Stimulated activated CD4-positive, alpha-beta T cell treated with anti-CD3 and anti-CD28 coated beads, Interleukin-2, amount 100 ng/mL, for 24 hours (primary cell): ENCODE measurements at places on chromosomes 4 and X.

GRCh38 chr4:47643845-47644244 is 158.8 kb downstream of the ATP10D start:
- no peak for DNase-seq

DNA sequence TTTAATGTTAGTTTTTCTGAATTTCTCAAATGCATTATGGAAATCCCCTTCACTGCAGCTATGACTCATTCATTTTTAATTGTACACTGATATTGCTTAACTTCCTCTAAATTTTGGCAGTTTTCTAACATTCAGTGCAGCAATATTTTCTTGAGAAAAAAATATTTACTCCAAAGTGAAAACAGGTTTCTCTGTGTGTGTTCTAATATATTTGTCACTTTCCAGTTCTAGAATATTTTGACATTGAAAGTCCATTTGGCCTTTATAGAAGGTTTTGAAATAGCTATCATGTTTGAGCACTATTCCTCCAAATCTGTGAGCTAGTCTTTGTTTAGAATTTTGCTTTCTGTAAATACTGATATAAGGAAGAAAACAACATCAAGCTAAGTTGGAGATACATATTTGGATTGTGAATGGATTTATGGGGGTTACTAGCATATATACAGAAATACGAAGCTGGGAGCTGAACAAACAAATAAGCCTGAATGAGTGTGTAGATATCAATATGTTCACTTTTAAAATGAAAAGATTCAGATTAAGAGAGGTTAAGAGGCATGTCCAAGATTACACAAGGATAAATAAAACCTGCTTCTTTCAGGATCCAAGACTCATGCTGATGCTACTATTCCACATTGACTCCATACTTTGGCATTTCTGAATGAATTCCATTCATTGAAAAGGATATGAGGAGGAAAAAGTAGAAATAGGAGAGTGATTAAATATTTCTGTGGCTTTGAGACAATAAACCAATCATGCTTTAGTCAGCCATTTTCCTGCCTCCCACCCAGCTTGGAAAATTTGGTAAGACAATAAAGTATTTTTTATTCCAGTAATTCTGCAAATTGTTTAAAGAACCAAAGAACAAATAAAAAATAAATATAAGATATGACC is 57.3 kb upstream of the SLIT2 start:
- DNase-seq, result no peak

DNA sequence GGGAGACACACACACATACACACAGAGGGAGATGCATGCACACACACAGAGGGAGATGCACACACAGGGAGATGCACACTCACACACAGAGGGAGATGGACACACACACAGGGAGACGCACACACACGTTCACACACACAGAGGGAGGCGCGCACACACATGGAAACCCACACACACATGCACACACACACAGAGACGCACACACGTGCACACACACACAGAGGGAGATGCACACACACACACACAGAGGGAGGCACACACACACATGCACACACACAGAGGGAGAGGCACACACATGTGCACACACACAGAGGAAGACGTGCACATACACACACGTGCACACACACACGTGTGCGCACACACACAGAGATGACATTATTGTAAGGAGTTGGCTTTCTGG is 79.1 kb downstream of the HMX1 start:
- no peak for DNase-seq

- no peak for DNase-seq
Observed at GRCh38 chr4:183304067-183304466, 16.0 kb downstream of the CLDN22 start.

GRCh38 chr4:38976308-38976707 is 55.9 kb downstream of the TMEM156 start:
- DNase-seq, result no peak

GRCh38 chr4:77797239-77797638 is 21.9 kb downstream of the CNOT6L start:
- DNase-seq, result no peak

GRCh38 chr4:61953386-61953785 is 753.3 kb downstream of the ADGRL3 start:
- no peak for DNase-seq

GRCh38 chr4:71240094-71240493 is 98.7 kb upstream of the SLC4A4 start:
- DNase-seq, result no peak

DNA sequence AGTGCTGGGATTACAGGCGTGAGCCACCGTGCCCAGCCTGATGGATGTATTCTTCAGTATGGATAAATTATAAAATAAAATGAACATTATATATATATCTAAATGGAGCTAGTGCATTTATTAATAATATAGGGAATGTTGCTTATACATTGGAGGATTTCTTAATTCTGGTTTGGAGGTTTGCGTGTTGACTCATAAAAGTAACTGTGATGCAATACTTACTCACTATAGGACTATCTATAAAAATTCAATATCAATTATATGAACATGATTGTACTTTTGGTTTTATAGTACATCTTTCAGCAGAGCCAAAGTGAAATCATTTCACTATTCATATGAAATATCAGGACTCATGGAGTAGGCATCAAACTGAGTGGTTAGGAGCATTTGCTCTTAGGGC is 3.2 kb upstream of the AREG start:
- no peak for DNase-seq

DNA sequence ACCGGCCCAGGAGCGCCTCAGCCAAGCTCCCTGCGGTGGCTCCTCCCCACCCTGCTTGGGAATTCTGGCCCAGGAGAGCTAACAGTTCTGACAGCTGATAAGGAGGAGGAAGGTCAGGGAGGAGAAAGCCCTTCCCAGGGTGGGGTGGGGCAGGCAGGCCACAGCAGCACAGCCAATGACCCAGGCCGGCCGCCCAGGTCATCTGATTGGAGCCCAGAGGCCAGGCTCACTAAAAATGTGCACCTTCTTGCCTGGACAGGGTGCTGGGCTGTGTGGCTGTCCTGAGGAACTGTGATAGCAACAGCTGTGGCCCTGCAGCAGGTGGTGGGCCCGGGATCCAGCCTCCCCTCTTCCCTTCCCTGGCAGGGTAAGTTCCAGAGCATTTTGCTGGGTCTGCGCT is 17.2 kb upstream of the SH3TC1 start:
- no peak for DNase-seq

DNA sequence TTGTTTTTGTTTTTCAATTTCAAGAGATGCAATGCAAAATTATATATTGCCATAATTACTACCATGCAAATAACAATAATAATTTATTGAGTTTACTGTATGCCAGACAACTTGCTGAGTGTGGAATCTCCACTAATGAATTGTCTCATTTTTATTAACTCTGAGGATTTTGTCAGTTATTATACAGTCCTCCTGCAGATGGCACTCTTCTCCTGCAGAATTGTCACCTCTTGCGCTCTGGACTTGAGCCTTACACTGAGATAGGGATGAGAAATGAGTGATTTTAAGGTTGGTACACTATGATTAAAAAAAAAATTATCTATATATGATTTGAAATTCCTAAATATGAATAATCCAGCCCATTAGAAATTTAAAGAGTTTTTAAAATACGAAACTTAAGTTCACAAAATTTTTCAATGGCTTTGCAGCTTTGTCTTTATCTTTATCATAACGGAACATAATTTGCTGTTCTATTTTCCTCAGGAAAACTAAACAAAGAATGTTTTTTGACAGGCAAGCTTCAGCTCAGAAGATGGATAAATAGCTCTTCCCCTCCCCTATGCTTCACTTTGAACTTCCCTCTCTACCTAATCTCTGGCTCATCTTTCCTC is 12.7 kb upstream of the PAQR3 start:
- no peak for DNase-seq

DNA sequence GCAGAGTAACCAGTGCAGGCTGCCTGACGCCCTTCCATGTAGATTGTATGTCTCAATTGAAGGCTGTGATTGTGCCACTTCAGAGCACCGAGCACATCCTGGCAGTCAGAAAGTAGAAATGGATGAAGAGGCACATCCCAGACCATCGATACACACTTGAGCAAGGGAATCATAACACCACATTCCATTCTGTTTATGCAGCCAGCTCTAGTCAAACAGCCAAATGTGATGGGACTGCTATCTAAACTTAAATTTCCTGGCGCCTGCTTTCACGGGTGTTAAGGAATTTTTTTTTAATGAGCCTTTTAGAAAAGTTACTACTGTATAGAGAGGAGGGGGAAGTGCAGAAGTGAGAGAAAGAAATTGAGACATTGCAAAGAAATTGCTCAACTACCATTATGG is 84.4 kb downstream of the PPARGC1A start:
- no peak for DNase-seq

GRCh38 chr4:81564025-81564424 is 92.3 kb upstream of the RASGEF1B start:
- DNase-seq, result no peak

DNA sequence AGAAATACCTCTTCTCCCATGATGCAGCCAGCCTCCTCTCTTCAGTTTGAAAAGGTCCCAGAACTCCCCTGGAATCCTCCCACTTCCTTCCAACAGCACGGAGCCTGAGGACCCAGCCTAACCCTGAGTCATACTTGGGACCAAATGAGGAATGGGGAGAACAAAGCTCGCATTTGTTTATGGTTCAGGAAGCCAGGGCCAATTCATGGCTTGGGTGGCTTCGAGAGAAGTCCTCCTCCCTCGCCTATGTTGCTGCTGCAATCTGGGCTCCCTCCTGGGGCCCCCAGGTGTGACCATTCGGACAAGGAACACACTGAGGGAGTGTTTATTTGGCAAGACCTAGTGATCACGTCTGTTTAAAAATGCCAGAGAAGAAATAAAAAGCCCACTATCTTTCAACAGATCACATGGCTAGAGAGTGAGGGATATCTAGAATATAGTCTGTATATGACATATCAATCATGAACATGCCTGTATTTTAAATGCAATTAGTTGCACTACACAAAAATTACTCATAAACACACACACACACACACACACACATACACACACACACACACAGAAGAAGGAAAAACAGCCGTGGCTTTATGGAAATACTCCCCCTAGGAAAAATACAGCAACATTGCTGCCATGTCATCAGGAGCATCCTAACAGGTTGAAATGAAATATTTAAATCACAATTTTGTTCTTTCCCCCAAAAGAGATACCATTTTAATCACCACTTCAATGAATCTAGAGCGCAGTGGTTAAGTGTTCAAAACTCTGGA is 155.7 kb upstream of the MAP3K15 start:
- DNase-seq, result no peak

GRCh38 chr4:24778464-24779225 is 16.7 kb upstream of the SOD3 start:
- DNase-seq, result no peak

GRCh38 chr4:185040523-185040922 is 22.2 kb downstream of the HELT start:
- DNase-seq, result no peak

GRCh38 chr4:81452452-81453006 is 19.2 kb downstream of the RASGEF1B start:
- no peak for DNase-seq

DNA sequence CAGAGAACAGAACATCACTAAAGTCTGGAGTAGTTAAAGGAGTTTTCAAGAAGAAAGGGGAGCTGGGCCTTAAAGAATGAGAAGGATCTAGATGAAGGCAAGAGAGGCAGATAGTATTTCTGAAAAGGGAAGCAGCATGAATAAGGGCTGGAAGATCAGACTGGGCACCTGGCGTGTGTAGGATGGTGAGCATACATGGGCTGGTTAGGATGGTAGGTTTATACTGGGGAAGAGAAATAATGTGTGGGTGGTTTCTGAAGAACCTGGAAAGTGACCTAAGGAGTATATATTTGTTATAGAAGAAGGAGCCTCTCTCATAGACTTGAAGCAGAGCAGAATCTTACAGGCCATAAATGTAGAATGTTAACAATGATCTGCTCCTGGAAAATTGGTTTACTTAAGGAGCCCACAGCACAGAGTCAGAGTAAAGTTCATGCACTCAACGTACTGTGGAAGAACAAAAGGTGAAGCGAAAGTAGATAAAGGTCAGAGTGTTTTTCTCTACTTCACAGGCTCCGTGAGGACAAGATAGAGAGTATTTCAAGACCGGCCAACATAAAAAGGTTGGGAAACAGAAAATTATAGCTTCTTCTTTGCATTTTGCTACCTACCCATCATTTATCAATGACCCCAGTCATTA is 35.8 kb downstream of the MBNL3 start:
- no peak for DNase-seq
